ENCODE measurements at places on chromosomes 11 and 22.

GRCh38 chr11:120660024-120660565 is 148.5 kb downstream of the GRIK4 start:
- DNase-seq, result peak; percentile 25

- no peak for DNase-seq
Observed at GRCh38 chr22:37417677-37418348, 9.5 kb downstream of the ELFN2 start.

- no peak for DNase-seq
Observed at GRCh38 chr11:71194710-71195109, 57.7 kb downstream of the SHANK2 start.

- DNase-seq, result no peak
Observed at GRCh38 chr22:34508797-34509196, 557.2 kb upstream of the ISX start.

DNA sequence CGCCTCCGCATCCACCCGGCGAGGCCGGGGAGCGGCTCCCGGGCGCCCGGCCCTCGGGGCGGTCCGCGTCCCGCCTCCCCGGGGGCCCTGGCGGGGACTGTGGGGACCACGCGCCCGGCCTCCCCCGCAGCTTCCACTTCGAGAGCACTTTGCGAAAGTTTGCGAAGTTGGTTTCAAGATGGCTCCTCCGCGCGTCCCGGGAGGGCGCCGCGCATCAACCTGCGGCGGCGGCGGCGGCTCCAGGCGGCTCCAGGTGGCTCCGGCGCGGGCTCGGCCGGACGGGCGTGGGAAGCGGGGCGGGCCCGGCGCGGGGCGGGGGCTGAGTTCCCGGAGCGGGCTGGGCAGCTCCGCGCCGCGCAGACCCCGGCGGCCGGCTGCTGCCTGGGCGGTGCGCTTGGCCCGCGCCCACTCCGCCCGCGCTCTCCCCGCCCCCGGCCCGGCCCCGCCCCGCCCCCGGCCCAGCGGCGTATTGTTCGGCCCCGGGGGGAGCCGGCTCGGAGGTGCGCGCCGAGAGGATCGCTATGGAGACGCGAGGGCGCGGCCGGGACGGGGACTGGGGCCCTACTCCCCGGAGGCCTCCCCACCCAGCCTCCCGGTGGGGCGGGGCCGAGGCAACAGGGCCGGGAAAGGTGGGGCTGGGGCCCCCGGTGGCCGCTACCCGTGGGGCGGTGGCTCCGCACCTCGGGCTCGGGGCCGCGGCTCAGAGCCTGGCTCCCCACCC is at the start of gene CELSR1:
TSS of gene CELSR1 (minus strand) at position 396 of the 721 bp plus-strand sequence. CDS start 450 bp downstream, outside the sequence.
- DNase-seq, result no peak

Data from RKO (cell line).